ENCODE measurements at places on chromosomes 4 and X.

- no peak for DNase-seq
Observed at GRCh38 chr4:136392576-136392975, 1139.7 kb downstream of the PCDH18 start.

DNA sequence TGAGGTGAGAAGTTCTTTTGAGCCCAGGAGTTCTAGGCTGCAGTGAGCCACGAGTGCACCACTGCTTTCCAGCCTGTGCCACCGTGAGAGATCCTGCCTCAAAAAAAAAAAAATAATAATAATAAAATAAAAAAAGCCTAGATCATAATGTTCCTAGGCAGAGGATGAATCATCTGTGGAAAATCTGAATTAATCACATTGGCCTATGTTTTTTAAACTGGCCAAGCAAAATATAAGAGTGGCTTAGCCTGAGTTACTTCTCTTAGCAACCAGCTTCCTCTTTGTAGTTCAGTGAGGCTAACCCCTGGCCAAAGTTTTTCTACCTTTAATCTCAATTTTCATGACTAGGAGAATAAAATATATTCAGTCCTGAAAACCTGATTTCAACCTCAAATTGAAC, 614.6 kb downstream of the PPP4R3C start:
- DNase-seq = no peak

DNA sequence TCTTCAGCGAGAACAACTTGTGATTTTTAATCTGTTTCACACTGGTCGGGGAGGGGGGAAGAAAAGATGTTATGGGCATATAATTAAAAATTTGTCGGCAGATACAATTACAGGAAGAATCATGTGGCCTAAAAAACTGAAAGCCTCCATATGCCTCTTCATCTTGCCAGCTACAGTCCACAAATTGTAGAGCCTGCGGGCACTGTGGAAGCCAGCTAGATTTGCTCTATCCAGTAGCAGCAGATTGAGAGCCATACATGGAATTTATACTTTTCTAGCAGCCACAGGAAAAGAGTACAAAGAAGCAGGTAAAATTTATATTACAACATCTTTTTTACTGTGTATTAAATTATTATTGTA, 147.3 kb downstream of the TBL1X start:
- DNase-seq = no peak

DNA sequence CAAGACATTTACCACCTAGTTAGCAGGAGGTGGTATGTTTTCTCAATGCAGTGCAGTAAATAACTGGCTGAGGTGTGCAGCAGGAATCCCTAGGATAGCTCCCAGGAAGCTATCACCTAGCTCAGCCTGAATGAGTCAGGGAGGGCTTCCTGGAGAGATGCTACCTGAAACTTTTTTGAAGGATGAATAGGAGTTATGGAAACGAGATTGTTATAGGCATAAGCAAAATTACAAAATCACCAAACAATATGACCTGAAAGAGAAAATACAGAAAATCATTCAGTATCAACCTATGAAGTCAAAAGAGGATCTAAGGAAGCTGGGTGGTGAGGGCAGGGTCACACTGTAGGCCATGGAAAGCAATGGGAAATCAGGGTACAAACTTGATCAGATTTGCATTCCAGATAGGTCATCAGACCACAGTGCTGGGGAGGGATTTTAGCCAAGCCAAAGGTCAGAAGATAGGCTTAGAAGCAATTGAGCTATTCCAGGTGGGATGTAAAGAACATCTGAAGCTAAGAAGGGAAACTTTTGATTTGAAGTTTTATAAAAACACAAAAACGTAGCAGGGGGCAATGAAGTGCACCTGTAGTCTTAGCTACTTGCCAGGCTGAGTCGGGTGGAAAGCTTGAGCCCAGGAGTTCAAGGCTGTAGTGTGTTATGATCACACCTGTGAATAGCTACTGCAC, 11.3 kb downstream of the AREG start:
- no peak for DNase-seq

DNA sequence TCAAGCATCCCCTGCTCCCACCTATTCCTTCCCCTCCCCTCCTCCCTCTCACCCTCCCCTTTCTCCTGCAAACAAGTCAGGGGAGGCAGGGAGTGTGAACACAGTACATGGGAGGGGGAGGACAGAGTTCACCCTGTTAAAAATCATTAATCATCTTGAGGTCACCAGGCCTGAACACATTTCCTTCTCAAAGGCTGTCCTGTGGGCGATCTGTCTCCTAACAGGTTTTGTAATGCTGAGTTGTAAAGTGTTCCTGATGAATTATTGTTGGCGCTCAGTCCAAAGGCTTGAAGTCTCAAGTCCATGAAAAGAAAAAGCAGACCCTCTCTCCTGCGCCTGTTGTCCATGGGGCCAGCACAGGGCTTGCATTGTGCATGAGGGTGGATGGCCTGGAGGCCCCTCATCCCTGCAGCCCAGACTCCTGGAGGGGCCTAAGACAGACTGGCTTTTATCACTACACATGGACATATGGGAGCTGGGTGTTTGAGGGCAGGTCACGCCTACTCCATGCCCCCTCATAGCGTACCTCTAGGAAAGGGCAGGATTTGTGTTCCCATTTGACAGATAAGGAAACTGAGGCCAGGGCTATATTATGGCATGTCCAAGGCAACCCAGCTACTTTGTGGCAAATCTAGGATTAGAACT, 189.1 kb downstream of the RAB28 start:
- DNase-seq = no peak

GRCh38 chr4:8702020-8702495, 109.5 kb downstream of the CPZ start:
- DNase-seq = no peak

GRCh38 chr4:186657764-186658163, 65.9 kb downstream of the FAT1 start:
- no peak for DNase-seq

GRCh38 chr4:15253349-15253748, 174.5 kb upstream of the C1QTNF7 start:
- no peak for DNase-seq

DNA sequence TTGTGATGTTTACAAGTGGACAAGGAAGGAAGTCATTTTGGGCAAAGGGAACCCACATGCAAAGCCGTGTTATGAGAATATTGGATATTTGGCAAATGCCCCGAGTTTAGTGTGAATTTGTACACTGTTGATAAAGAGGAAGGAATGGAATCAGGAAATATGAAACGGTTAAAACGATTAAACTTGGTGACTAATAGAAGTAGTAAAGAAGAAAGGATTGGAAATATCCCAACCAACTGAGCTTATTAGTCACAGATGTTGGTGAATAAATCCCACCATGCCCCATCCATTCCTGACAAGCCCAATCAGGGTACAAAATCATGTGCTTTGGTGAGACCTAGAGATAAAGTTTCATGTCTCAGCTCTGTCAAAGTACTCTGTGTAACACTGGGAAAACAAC, 22.0 kb downstream of the ARHGAP24 start:
- no peak for DNase-seq
